ENCODE measurements at places on chromosomes 11 and 22. TPM values are rescaled to one million over a fixed set of nuclear protein-coding genes. Genes with fewer than 3 reads are reported as not detected.

MTFP1 gene
- total RNA-seq, result 28.8 TPM

DNA sequence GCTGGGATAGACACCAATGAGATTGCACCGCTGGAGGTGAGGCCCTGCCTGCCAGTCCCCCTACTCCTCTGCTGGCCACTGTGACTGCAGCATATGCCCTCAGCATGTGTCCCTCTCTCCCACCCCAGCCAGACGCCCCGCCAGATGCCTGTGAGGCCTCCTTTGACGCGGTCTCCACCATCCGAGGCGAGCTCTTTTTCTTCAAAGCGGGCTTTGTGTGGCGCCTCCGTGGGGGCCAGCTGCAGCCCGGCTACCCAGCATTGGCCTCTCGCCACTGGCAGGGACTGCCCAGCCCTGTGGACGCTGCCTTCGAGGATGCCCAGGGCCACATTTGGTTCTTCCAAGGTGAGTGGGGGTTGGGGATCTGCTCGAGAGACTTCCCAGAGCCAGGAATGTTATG is 5.7 kb upstream of the SMARCB1 start:
- no peak for DNase-seq

- peak; percentile 90 for DNase-seq
Measured at GRCh38 chr11:128624269-128625175, 37.2 kb upstream of the ETS1 start.

DNA sequence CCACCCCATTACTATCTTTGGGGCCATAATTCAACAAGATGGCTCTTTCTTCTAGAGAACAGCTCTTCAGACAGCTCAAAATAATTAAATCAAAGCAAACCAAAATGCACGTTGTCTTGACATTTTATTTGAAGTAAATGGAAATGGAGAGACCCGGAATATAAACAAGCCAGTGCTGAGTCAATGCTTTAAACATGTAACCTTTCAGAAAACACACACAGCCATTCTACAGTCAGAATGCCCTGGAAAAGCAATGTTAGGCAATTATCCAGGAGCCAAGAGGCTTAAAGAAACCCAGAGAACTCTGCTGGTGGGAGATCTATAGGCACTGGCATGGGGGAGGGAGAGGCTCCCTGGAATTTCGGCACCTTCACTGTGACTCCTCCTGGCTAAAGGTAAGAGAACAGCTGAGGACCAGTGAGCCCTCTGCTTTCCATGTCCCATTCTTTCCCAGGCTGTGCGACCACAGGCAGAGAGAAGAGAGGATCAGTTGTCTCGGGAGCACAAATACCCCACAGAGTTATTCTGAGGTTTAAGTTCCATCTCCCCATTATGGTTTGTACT is 254.0 kb upstream of the CCDC90B start:
- no peak for DNase-seq

ACRV1 gene
- not detected for total RNA-seq

SDHAF2 gene
- 21.6 TPM for total RNA-seq

CPT1A gene
- total RNA-seq, result 30.5 TPM

GRCh38 chr11:18063125-18063524 is 17.1 kb upstream of the TPH1 start:
- DNase-seq, result no peak

GRCh38 chr11:92707173-92707619 is 262.3 kb upstream of the MTNR1B start:
- no peak for DNase-seq

DNA sequence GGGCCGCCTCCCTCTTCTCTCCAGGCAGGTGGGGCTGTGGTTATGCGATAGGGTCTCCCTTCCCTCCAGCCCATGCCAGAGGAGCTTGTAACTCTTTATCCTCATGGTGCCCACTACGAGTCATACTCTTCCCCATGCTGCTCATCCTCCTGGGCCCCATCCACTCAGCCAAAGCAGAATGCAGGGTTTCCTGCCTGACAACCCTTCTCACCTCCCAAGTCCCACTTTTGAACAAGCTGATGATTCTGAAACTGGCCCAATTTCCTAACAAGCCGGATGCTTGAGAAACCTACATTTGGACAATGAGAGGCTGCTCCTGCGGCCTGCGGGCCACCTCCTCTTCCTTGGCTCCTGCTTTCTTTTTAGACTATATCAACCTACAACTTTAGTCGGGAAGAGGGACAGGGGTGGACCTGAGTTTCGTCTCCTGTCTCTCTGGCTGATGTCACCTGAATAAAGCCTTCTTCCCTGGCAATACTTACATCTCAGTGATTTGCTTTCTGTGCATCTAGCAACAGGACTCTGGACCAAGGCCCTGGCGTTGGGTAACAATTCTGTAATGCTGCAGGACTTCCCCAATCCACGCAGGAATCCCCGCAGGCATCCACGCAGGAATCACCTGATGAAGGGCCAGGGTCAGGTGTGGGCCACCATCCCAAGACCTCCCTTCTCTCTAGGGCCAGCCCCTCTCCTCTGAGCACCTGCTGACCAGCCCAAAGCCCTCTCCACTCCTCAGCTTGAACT is 1.5 kb upstream of the NDUFS8 start:
- DNase-seq, result no peak

GRCh38 chr11:11108026-11108425 is 245.0 kb downstream of the CSNK2A3 start:
- no peak for DNase-seq

- DNase-seq, result no peak
Measured at GRCh38 chr11:114215428-114215827, 80.8 kb upstream of the NNMT start.

DNA sequence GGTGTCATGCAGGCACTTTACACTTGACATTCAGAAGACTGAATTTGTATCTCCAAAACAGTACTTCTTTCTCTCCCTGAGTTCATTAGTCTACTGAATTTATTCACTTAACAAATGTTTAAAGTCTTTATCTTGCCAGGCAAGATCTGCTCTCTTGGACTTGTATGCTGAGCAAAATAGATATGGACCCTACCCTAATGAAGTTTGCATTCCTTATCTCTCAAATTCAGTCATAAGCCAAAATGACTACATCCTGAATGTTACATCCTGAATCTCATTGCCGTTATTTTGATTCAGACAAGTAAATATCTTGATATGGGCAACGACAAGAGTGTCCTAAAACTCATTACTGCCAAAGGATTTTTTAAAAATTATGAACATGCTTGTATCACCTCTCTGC is 29.7 kb downstream of the FAR1 start:
- no peak for DNase-seq

MISFA gene
- total RNA-seq, result 1.7 TPM

IL18 gene
- total RNA-seq, result 7.2 TPM

Data from right lobe of liver (tissue), 6 donors.